Bronchial smooth muscle cell (primary cell): ENCODE measurements at places on chromosomes 4 and X. TPM values are rescaled to one million over a fixed set of nuclear protein-coding genes. Genes with fewer than 3 reads are reported as not detected.

The ZNF718 gene
- 3.4 and 4.6 TPM in 2 replicates for total RNA-seq

The PDLIM3 gene
- total RNA-seq: 9.5 and 44.7 TPM in 2 replicates

The N4BP2 gene
- total RNA-seq: 4.6 and 5.2 TPM in 2 replicates

The ABLIM2 gene
- 0.09 TPM in 1 of 2 replicates, not detected in the other for total RNA-seq
